Right atrium auricular region (tissue), 2 donors: ENCODE measurements at places on chromosomes 4 and X.

- no peak overlapping the region for H3K4me3 ChIP-seq
- DNase-seq, result no peak
- no peaks in the 10 kb centered on the region for H3K4me1 ChIP-seq
These were observed 21.3 kb upstream of the CLCN5 start for GRCh38 chrX:49901048-49901447.

DNA sequence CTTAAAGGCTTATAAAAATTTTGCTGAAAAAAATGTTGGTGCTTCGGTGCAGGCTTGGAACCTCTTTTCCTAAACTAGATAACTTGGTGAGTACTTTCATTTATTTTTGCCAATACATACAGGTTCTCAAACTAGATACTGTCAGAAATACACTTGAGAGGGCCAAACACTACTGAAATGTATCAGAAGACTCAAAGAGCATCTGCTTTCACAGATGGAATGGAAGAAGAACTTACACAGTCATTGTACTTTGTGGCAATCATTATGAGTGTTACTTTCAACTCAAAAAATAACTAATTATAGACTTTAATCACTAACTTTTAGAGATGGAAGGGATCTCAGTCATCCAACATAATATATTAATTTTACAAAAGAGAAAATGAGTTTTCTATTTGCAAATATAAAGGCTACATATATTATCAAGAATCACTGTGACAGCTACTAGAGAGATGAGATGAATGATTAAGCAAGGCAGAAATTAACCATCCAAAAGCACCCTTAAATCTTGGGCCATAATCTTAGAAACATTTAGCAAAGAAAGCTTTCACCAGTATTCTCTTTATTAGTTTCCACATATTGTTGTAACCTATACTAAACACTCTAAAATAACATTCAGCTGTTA, 1.0 kb downstream of the ENAM start:
- H3K4me3 ChIP-seq, result no peak overlapping the region
- H3K36me3 ChIP-seq, result no peaks in the 10 kb centered on the region
- no peaks in the 10 kb centered on the region for H3K27me3 ChIP-seq
- H3K4me1 ChIP-seq, result no peaks in the 10 kb centered on the region

DNA sequence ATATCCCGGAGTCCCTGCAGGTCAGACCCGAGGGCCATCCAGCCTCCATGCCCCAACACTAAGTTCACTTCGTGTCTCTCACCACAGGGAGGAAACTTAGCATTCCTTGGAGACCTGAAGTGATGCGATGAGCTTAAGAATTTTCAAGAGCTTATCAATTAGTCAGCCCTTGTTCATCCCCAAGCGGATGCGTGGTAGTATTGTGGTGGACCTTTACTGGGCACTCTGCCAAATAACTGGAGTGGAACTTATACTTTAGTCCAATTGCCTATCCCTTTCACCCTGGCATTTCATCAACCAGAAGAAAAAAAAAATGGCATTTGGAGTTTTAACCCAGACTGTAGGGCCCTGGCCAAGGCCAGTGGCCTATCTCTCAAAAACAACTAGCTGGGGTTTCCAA, 137.1 kb downstream of the RELL1 start:
- H3K27me3 ChIP-seq, result no peaks in the 10 kb centered on the region
- H3K36me3 ChIP-seq, result no peaks in the 10 kb centered on the region
- H3K4me3 ChIP-seq, result no peak overlapping the region
- H3K27ac ChIP-seq, result no peak overlapping the region
- DNase-seq, result no peak
- no peaks in the 10 kb centered on the region for H3K4me1 ChIP-seq

DNA sequence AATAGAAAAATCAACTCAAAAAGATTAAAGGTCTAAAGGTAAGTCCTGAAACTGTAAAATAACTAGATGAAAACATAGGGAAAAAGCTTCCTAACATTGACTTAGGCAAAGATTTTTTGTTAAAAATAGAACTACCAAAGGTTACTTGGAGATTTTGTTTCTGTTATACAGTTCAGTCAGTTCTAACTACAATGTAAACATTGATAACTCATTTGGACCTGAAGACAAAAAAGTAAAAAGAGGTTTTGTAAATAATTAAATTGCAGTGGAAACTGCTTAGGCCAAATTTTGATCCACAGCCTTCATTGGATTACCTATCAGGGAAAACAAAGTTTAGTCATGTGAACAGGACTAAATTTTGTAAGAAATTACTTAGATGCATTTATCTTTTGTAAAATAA, 101.8 kb downstream of the SLITRK2 start:
- no peaks in the 10 kb centered on the region for H3K36me3 ChIP-seq
- H3K4me3 ChIP-seq, result no peak overlapping the region
- no peaks in the 10 kb centered on the region for H3K4me1 ChIP-seq

- DNase-seq, result no peak
- H3K27me3 ChIP-seq, result no peaks in the 10 kb centered on the region
- no peaks in the 10 kb centered on the region for H3K36me3 ChIP-seq
- H3K4me1 ChIP-seq, result no peaks in the 10 kb centered on the region
- no peak overlapping the region for H3K4me3 ChIP-seq
These were observed 168.1 kb upstream of the SLC7A11 start for GRCh38 chr4:138410266-138410665.
